NCI-H187 treated with DMSO at 0.1 percent for 48 hours (cell line): ENCODE measurements at places on chromosomes 3 and 15.

DNA sequence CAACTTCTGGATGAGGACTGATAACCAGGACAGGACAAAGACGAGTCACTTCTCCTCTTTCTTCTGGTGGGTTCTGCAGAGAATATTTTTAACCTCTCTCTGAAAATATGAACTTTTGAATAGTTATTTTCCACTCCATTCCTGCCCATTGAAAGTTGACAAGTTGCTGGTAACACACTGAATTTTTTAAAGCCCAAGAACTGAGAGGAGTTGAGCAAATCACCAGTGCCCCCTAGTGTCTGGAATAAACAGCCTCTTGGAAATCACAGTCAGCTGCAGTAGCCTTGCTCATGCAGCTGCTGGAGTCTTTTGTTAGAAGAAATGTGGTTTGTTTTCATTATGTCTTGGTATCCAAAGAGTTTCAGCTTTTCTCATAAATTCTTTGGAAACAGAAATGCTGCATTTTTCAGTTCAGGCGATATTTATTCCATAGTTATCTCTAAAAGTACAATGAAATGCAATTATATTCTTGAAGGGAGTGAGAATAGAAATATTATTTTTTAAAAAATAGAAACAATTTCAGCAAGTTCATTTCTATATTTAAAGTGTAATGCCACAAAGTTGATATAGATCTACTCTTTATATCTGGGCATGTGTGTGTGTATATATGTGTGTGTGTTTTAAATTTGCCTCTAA lies 741.0 kb upstream of the CBLB start:
- DNase-seq = peak; percentile 27

- no peak for DNase-seq
Observed at GRCh38 chr3:5078151-5078550, 43.9 kb upstream of the ARL8B start.

DNA sequence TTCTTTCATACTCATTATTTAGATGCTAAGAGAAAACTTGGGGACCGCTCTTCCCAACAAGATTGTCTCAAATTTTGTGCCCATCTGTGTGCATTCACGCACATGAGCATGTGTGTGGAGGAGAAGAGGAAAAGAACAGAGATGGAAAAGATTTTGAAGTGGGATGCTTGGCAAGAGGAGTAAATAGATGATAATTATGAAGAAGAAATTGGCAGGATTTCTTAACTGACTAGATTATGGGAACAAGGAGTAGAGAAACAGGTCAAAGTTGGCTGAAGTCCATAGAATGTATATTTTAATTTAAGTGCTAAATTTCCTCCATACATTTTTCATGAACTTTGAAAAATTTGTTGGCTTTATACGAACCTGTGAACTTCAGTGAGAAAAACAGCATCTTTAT lies 100.1 kb downstream of the ZNF609 start:
- no peak for DNase-seq

GRCh38 chr3:63067999-63068645 lies 192.9 kb upstream of the CADPS start:
- DNase-seq = no peak

- no peak for DNase-seq
Observed at GRCh38 chr15:68054628-68055223, 611 bp downstream of the PIAS1 start.

DNA sequence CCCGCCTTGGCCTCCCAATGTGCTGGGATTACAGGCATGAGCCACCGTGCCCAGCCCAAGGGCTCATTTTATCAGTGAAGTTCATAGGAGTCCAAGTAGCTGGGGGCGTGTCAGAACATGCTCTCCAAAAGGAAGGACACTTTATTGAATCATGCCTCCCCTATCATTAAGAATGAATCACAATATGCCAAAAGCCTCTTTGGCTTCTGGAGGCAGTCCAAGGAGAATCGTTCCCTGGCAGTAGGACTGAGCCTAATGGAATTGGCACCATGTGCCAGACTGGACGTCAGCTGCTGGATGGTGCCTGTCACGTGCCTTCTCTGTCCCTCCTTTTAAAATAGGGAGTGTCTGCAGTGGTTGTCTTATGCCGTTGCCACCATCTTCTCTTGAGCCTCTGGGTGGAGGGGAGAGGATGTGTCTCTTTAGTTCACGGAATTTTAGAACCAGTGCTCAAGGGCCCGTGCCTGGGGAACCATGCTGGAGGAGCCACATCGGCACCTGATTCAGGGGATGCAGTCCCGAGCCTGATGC lies 234.7 kb upstream of the LYSMD4 start:
- no peak for DNase-seq

- no peak for DNase-seq
Observed at GRCh38 chr3:188842639-188843038, 329.1 kb upstream of the TPRG1 start.

DNA sequence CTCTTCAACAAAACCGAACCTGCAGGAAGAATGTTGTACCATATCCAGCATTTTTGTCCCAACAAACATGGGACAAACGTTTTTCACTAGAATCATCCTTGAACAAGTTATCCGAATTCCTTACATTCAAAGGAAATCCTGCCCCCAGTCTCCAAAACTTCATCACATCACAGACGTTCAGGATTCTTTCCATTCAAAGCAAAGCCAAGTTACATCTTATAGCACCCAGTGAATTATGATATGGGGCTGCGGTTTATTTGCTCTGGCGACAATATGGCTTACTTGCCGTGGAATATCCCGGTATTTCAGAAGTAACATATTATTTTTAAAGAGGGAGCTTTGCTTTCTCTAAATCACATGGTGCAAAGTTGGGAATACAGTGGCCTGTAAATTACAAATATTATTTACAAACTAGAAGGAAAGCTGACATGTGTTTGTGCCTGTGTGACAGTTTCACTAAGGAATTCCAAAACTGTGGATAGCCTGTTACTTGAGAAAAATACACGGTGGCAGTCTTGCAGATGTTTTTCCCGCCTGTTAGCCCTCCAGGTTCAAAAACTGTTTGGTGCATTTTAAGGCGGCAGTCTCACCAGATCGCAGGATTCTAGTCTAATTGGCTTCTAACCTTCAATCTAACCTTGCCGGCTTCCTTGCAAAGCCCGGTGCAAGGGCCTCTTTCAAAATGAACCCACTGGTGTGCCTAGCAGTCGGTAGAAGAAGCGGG lies 736 bp upstream of the MBNL1 start:
- DNase-seq = no peak

- DNase-seq = no peak
Observed at GRCh38 chr3:45555666-45556065, 38.9 kb upstream of the LIMD1 start.

DNA sequence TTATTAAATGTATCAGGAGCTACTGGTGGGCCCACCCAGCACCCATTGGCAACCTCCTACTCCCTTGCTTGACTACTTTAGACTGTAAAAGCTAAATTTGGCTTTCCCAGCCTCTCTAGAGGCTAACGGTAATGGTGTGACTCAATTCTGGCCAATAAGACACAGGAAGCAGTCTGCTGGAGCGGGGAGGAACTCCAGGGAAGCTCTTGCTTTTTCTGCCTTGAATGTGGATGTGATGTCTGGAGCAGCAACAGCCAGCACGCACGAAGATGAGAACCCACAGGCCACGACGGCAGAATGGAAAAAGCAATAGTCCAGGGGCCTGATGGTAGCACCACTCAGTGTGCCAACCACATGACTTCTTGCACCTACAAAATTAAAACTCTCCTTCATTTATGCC lies 39.9 kb downstream of the RAB6B start:
- no peak for DNase-seq

DNA sequence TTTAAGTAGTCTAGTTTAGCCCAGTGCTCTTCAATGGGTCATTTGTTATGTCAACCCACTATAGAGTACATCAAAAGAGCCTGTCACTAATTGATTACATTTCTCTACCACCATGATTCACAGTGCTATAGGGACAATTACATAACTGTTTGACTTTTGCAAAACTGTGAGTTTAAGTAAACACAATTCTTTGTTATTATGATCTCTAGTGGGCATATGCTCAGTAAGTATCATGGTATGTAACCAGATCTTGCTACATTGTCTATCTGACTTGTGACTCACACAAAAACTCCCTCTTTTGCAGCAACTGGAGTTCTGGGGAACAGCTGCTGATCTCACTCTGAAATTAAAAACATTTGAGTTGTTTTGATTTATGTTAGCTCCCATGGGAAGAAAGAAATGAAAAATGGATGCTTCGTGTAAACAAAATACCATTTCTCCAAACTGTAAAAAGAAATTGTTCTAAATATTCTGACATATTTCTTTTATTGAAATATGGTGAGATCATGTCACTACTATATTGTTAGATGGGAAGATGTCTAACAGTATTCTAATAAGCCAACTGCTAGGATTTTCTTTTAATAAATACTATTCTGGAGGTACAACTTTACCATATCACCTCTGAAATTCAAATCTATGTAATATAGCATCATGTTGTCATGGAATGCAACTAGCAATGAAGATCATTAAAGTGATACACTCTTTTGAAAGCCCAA lies 470.4 kb downstream of the ROBO1 start:
- peak; percentile 75 for DNase-seq

GRCh38 chr3:140597792-140598191 lies 80.1 kb upstream of the TRIM42 start:
- no peak for DNase-seq

DNA sequence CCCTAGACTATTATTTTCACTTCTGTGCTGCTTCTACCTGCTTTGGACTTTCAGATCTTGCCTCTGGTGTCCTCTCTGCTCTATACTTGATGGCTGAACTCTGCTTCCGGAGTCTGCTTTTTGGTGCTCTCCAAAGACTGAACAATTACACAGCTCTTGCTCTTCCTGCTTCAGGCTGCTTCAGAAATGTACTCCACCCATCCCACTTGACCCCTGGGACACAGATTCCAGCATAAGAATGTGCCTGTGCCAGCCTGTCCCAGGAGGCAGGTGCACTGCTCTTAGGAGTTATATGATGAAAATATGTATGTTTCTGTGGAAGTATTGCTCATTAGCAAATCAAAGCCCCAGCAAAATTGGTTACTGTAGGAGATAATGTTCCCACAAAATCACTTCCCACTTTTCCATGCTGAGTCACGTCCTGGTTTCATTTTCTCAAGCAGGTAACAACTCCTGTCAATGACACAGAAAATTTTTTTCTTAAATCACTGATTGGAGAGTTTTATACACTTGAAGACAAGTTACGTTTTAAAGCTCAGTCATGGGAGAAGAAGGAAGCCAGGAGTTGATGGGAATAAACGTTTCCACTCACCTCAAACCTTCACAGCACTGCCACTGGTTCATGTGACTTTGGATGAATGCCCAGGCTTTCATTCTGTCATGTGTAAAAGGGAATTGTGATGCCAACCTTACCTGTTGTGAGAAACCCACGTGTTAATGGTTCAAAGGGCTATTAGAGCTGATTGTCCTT lies 239.4 kb upstream of the ZPLD1 start:
- no peak for DNase-seq

- DNase-seq = no peak
Observed at GRCh38 chr15:65730549-65731172, 61.4 kb downstream of the DENND4A start.

DNA sequence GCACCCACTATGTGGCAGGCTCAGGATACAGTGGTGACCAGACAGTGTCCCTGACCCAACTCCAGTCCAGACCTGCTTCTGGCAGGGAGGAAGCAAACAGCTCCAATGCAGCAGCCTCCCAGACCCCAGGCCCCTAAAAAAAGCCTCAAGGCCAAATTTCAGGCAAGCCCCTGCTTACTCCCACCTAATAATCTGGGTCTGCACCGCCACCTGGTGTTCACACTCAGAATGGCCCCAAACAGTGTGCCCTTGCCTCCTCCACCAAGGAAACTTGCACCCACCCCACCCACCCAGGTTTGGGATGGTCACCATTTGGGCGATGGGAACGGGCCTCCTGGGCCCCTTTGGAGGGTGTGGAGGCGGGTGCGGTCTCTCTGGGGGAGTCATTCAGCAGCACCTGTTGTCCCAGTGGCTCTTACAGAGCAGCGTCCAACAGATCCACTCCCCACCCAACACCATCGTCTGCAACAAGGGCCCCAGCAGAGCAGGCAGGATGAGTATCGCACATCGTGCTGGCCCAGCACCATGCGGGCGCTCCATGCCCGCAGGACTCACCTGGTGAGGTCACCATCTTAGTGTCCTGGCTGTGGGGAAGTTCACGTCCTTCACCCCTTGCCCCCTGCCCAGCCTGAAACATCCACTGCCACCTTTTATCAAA lies 17.3 kb downstream of the C3orf18 start:
- no peak for DNase-seq

DNA sequence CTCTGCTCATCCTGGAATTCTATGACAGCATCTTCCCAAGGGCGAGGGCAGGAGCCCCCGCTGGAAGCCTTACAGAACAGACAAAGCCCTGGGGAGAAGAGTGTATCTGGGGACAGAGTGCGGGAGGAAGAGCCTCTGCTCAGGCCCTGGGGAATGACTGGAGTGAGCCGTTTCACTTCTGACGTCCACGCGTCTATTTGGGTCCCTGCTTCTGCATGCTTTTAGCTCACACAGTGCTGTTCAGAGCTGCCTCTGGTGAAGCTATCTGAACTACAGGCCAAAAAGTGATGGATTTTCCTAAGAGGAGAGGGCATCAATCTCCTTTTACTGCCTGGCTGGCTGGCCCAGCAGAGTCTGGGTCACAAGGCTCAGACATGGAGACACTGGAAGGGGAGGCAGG lies 311.8 kb downstream of the NTRK3 start:
- DNase-seq = no peak

DNA sequence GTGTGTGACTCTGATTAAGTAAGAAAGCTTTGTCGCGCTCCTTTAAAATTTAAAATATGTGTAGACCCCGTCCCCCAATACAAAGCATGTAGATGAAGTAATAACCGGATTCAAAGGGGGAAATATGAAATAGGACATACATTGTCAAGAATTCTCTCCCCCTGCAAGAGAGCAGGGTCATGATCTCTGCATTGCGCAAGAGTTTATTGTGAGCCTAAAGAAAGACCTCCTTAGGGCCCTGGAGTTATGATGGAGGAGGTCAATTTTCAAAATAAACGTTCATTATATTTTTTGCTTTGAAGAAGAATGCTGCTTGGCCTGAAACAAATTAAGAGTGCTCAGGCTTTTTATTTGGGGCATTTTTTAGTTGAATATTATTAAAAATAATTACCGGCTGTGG lies 235.0 kb downstream of the SHOX2 start:
- no peak for DNase-seq

DNA sequence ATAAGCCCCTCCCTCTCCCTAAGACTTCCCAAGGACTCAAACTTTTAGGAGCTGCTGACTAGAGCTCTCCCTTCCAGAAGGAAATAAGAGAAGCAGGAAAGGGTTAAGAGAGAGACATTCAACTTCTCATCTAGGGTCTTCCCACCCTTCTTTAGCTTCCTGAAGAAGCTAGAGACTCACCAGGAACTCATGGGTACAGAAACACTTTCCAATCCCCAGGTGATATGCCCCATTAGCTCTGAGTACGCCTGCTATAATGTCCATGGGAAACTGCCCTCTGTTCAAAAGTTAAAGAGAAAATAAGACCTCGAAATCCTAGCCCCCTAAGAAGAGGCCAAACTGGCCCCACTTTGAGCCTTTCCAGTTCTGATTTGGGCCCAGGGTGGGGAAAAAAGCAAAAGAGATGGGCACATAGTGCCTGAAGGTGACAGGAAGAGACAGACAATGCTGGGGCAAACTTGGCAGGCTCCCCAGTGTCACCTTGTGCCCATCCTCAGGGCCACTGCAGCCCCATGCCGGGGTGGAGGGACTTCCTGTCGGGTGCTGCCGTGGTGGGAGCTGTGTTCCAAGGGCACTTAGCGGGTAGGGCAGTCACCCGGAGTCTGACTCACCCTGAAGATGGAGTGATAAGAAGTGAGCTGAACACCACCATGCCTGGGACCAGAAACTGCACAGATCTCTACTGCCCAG lies 29.5 kb downstream of the CCDC12 start:
- DNase-seq = no peak

- DNase-seq = no peak
Observed at GRCh38 chr3:12663401-12663935, 449 bp downstream of the RAF1 start.

- no peak for DNase-seq
Observed at GRCh38 chr3:51734572-51734907, 27.7 kb downstream of the GRM2 start.
